ENCODE measurements at places on chromosomes 7 and 10.

DNA sequence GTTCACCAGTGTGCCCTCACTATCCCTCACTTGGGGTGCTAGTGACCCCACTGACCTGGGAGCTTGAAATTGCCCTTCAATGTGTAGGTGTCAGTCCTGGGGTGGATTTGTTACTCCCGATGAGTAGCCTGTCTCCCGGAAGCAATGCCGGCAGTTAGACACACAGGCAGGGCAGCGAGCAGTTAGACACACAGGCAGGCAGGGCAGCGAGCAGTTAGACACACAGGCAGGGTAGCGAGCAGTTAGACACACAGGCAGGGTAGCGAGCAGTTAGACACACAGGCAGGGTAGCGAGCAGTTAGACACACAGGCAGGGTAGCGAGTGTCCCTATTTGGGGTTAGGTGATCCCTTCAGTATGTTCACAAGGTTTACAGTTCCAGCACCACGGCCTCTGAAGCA, 44.0 kb downstream of the VWA2 start:
- no peak for DNase-seq

GRCh38 chr10:3002304-3002703, 65.0 kb upstream of the PFKP start:
- no peak for DNase-seq

GRCh38 chr10:132910901-132911785, 31.2 kb downstream of the CFAP46 start:
- DNase-seq: no peak

DNA sequence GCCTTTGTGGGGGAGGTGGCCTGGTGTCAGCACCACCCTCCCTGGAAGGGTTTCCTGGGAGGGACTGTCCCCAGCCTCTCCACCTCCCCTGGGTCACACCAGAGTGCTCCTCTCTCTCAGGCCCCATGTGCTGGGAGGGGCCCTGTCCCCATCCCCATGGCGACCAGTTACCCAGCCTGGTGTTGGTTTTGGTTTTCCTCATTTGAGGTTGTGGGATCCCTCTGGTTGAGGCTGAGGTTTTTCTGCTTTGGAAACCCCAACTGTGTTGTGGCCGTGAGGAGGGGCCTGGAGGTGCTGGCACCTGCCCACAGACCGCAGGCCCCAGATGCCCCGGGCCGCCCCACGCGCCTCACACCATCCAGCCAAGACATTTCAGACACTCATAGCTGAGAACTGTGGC, 106.3 kb downstream of the GRK5 start:
- no peak for DNase-seq

GRCh38 chr10:104406715-104407650, 53.4 kb downstream of the CFAP58 start:
- DNase-seq: peak; percentile 21

DNA sequence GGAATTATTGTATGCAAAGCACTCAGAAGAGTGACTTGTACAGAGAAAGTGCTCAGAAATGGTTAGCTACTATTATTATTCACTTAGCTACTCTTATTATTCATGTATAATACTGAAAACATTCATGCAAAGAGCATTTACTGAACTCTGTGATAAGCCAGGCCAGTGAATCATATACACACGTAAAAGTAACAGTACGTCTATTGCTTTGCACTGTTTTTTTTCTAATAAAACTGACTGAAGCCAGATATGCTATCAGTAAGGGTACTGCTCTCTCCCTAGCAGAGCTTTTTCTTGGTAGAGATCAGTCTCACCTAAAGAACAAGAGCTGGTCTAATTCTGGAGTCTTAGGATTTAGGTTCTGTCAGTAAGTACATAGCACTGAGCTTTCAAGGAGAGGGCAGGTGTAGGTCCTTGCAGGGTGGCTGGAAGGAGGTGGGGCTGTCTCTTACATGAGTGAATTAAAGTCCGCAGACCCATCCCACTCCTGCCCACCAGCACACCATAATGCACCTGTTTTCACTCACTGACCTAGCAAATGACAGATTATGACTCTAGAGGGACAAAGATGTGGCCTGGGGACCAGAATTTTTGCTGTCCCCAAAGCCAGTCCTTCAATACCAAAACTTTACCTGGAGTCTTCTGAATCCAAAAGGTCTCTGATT, 145.9 kb downstream of the ARID5B start:
- no peak for DNase-seq

DNA sequence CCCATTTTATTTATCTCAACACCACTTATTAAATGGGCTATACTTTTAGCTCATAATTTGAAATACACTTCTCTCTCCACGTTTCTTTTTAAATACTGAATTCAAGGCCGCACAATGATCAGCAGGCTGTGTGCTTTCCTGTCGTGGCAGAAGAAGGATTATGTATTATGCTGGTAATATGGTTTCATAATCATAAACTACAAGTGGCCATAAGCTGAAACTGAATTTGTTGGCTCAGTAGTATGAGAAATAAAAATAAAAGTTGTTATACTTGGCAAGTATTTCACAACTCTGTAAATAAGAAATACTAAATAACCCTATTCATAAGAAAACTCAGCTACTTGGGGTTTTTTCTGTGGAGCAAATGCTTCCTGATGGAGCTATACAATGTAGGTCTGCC, 313.6 kb downstream of the DOCK4 start:
- DNase-seq: no peak

GRCh38 chr7:31695859-31696614, 9.0 kb downstream of the PPP1R17 start:
- no peak for DNase-seq

- DNase-seq: no peak
Observed at GRCh38 chr10:120396228-120396627, 60.8 kb upstream of the PLPP4 start.

DNA sequence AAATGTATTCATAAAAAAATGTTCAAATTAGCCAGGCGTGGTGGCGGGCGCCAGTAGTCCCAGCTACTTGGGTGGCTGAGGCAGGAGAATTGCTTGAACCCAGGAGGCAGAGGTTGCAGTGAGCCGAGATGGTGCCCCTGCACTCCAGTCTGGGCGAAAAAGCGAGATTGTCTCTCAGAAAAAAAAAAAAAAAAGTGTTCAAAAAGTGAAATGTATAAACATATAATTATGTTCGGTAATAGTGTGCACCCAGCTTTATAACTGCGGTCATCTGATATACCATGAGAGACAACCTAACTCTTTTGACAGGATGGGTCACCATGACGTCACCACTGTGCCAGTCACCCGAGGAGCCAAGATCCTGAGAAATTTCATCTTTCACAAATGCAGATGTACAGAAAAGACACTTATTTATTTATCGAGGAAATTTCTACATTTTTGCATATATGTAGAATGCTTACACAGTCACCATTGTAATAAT, 594 bp upstream of the RP9 start:
- DNase-seq: no peak

DNA sequence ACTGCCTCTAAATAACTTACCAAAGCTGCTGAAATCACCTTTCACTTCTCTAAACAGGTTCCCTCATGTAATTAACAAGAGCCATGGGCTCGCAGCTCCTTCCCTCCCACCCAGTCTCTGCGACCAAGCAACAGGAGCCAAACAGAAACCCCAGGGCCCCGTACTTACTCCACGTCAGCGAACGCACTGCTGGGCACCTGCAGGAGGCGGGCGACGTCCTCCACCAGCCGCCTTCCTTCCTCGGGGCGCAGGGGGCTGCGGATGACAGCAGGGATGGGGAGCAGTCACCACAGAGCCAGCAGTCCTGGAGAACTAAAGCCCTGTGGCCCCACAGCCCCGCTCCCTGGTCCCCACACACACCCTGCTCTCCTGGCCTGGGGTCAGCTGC, 477.0 kb downstream of the PTPRN2 start:
- no peak for DNase-seq

- DNase-seq: no peak
Observed at GRCh38 chr10:24851629-24852028, 100.8 kb downstream of the PRTFDC1 start.

DNA sequence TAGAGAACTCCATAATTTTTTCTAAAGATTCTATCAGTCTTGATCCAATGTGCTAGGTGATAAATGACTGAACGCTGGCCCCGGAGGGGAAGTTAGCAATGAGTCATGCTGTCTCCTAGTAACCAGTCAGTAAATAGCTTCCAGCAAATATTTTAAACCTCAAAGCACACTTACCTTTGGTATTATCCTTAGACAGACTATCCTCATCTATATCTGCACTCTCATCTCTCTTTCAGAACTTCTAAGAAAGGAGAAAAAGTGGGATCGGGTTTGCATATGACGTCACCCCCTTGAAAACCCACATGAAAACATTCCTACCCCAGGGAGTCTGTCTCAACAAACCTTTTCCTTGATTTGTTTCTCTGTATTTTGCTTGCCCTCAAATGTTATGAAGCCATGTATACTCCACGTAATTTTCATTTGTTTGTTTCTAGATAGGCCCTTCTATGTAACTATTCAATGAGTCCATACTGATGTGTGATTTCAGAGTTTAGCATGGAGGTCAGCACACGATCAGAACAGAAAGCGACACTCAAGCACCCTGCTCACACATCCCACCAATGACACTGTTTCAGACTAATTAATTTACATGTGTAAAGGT, 174.9 kb upstream of the NRP1 start:
- DNase-seq: no peak

GRCh38 chr10:132021046-132021445, 39.3 kb upstream of the BNIP3 start:
- no peak for DNase-seq

- DNase-seq: no peak
Observed at GRCh38 chr7:78924581-78924980, 528.9 kb downstream of the MAGI2 start.

GRCh38 chr10:16478801-16479200, 42.0 kb downstream of the PTER start:
- DNase-seq: no peak

GRCh38 chr7:17236603-17237002, 61.8 kb upstream of the AHR start:
- DNase-seq: no peak

GRCh38 chr10:13371897-13372470, 23.9 kb upstream of the SEPHS1 start:
- DNase-seq: peak; percentile 33
